ENCODE measurements at places on chromosomes 11 and 22. TPM values are rescaled to one million over a fixed set of nuclear protein-coding genes. Genes with fewer than 3 reads are reported as not detected.

DNA sequence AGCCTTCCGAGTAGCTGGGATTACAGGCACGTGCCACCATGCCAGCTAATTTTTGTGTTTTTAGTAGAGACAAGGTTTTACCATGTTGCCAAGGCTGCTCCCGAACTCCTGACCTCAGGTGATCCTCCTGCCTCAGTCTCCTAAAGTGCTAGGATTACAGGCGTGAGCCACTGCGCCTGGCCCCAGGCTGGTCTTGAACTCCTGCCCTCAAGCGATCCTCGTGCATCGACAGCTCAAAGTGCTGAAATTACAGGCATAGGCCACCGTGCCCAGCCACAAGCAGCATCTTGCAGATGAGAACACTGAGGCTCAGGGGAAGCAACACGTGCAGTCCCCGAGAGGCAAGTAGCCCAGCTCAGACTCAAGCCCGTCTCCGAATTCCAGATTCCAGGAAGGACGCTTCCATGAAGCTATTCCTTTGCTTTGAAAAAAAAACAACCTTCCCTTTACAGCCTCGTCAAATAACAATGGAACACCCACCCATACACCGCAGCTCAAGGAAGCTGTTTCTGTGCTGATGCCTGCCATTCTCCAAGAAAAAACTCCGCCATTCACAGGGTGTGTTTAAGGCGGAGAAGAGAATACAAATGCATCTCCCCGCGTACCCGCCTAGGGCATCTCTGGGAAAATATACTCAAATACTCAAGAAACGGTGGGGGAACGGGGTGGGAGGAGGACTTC, 34.5 kb upstream of the PDGFB start:
- DNase-seq, result no peak
- H3K27ac ChIP-seq, result no peak overlapping the region
- H3K4me1 ChIP-seq, result no peaks in the 10 kb centered on the region
- H3K36me3 ChIP-seq, result no peaks in the 10 kb centered on the region

DNA sequence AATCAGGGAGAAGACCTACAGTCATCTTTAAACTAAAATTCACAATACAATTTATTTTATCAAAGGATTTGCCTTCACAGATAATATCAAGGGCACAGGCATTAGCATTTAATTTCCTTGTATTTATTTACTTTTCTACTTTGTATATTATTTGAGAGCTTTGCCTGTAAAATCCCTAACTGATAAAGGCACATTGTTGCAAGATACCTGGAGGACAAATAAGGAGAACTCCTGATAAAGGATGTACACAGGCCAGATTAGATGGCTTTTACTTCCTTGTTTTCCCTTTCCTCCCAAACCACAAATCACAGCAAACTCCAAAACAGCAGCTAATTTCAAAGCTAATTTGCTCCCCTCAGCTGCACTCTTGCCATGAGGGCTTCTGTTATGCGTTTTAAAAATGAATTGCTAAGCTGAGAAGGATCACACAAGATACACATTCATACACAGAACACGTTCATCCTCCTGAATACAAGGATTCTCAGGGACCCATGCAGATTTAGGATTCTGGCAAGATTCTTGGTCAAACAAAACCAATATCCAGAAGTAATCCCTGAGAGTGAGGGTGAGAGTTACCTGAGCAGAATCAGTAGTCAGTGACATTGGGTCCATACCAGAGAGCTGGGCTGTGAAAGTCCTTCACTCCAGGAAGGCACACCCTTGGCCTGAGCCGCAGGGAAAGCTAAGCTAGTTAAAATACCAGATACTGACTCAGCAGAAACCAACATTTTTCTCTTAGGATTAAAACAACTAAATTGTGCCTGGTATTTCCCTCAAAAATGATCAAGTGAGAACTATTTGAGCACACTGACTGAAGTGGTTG, 100.3 kb upstream of the CLPB start:
- H3K27me3 ChIP-seq, result no peaks in the 10 kb centered on the region
- no peaks in the 10 kb centered on the region for H3K4me1 ChIP-seq
- no peak overlapping the region for H3K4me3 ChIP-seq
- no peak for DNase-seq
- H3K36me3 ChIP-seq, result no peaks in the 10 kb centered on the region

Gene OR8D1
- total RNA-seq, result not detected

Gene UPK3A
- not detected for total RNA-seq

Gene TREH
- total RNA-seq, result not detected
